Stimulated activated CD4-positive, alpha-beta T cell treated with anti-CD3 and anti-CD28 coated beads, Interleukin-2, amount 100 ng/mL, for 24 hours (primary cell): ENCODE measurements at places on chromosomes 6 and 20.

DNA sequence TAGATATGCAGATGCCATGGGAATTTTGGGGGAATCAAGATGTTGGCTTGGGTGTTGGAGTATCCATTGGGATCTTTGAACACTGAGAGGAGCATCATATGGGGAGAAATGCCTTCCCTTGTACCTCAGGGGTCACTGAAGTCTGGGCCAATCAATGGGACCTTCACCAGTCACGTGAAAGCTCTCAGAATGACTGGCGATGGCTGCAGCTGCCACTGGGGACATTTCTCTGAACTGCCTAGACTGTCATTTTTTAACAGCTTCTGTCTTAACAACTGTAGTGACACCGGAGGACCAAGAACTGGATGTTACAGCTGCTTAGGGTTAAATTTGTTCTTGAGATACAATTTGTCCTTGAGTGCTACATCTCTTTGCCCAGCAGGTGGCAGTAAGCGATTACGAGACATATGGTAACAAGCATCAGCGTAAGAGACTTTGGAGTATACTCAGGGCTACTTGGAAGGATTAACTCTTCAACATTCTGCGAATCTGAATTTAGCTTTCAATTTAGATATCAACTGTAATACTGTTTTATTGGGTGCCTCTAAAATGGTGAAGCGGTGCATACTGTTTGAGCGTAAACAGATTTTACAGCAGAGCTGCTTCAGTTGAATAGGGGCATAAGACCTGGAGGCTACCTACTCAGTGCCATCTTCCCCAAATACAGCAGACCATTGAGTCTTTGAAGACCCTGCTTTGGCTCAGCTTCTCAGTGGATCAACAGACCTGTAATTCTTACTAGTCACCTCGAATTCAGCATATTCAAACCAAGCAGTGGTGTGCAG lies 36.0 kb downstream of the CCN2 start:
- DNase-seq, result peak; percentile 58

- no peak for DNase-seq
These were observed 1.7 kb downstream of the THBS2 start for GRCh38 chr6:169251822-169252504.

DNA sequence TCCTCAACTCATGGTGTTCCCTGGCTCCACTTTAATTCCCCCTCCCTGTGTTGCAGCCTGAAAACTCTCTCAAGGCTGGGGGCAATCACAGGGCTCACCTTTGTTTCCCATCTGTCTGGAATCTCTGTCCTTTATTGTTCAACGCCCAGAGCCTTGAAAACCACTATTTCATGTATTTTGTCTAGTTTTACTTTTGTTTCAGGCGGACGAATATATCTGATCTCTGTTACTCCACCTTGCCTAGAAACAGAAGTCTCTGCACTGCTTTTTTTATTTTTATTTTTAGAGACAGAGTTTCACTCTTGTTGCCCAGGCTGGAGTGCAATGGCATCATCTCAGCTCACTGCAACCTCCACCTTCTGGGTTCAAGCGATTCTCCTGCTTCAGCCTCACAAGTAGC lies 27.6 kb downstream of the PLAGL2 start:
- DNase-seq, result no peak

- DNase-seq, result no peak
These were observed 16.6 kb upstream of the FBXO9 start for GRCh38 chr6:53048431-53049195.

GRCh38 chr6:93746892-93747291 lies 327.5 kb upstream of the EPHA7 start:
- DNase-seq, result no peak

DNA sequence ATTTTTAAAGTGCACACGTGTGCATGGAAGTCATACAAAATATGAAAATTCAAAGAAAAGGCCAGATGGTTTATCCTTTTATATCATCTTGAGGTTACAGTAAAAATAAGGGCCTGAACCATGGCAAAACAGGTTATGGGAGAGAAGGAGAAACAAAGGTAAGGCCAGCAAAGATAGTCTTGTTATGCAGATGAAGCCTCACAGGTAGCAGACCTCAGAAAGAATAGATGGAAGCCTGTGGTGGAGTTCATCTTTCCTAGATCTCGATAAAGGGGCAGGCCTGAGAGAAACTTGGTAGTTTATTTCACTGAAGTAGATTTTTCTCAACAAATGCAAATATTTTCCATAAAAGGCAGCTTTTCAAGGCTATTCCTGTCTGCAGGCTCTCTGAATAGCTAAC lies 693.8 kb downstream of the KHDRBS2 start:
- no peak for DNase-seq

- DNase-seq, result no peak
These were observed 209.0 kb downstream of the TTLL2 start for GRCh38 chr6:167533851-167534250.

DNA sequence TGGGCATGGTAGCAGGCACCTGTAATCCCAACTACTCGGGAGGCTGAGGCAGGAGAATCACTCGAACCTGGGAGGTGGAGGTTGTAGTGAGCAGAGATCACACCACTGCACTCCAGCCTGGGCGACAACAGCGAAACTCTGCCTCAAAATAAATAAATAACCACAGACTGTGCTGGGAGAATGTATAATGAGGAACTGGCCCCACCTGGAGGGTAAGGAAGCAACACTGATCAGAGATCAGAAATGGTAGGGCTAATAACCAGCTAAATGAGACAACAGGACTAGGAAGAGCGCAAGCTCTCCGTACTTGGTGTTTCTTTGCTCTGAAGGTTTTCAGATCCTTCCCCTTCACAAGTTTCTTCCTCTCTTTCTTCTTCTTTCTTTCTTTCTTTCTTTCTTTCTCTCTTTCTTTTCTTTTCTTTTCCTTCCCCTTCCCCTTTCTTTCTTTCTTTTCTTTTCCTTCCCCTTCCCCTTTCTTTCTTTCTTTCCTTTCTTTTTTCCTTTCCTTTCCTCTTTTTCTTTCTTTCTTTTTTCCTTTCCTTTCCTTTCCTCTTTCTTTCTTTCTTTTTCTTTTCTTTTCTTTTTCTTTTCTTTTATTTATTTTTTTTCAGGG lies 14.6 kb downstream of the CCM2L start:
- no peak for DNase-seq

DNA sequence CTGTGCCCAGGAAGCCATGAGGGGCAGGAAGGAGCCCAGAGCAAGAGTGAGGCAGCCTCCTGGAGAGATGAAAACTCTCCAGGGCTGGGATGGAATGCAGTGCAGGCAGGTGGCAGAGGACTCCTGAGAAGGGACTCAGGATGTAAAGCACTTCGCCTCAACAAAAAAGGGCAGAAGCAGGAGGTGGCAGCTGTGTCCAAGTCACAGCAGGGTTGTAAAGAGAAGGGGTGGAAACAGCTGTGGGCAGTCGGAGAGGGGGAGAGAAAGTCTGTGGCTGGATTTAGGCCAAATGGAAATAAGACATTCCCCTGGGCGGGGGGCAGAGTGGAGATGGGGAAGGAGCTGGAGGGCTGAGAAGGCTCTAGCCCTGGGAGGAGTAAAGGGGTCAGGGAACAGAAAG lies 34.9 kb downstream of the CYP21A2 start:
- DNase-seq, result no peak

DNA sequence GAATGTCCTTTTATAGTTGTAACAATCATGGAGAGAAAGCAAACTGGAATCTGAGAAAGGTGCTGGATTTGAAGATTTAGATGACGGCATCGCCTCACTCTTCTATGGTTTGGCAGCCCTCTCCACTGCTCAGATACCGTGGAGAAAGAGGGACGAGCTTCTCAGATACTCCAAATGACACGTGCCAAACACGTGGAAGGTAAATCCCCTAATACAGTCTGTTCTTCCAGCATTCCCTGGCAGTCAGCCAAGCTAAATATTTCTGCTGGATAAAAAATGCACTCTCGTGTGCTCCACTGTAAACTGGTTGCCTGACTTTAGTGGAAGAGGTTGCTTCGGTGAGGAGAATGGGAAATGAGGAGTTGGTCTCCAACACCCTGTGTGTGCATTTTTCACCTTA lies 16.7 kb upstream of the PRDM1 start:
- DNase-seq, result no peak

GRCh38 chr6:90372450-90372849 lies 75.8 kb upstream of the BACH2 start:
- no peak for DNase-seq

DNA sequence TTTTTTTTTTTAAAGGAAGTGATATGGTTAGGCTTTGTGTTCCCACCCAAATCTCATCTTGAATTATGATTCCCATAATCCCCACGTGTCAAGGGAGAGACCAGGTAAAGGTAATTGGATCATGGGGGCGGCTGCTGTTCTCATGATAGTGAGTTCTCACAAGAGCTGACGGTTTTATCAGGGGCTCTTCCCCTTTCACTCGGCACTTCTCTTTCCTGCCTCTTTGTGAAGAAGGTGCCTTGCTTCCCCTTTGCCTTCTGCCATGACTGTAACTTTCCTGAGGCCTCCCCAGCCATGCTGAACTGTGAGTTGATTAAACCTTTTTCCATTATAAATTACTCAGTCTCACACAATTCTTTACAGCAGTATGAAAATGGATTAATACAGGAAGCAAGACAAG lies 64.3 kb downstream of the ZFP64 start:
- no peak for DNase-seq

DNA sequence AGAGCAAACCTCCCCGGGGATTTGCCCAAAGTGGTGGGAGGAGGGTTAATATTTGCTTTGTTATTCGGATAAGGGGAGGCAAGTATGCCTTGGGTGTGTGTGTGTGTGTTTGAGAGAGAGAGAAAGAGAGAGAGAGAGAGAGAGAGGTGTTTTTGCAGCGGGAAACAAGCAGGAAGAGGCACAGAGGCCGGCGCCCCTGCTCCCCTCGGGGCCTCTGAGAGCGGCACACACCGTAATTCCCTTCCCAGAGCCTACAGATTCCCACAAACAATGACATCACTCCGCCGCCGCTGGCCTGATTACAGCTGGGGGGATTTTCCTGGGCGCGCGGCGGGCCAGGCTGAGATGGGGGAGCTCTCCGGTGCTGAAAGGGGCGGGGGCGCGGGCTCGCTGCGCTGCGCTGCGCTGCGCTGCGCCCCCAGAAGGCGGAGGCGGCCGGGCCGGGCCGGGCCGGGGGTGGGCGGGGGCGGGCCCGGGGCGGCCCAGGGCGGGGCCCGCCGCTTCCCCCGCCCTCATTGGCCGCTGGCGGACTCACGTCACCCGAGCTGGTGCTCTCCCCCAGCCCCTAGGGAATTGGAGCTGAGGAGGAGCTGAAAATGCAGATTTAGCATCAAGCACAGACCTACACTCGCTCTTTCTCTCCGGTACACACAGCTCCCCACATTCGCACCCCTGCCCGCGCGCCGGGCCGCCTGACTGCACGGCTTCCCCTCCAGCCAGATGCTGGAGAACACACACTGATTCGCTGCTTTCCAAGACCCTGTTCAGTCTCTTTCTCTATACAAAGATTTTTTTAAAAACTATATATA lies at the start of gene PCSK2:
PCSK2 (plus strand) TSS at position 631 of the 809 bp plus-strand sequence. CDS start 266 bp downstream, outside the sequence.
- no peak for DNase-seq

GRCh38 chr20:46206025-46206424 lies 87.9 kb downstream of the CD40 start:
- DNase-seq, result no peak

GRCh38 chr6:76026101-76026500 lies 46.4 kb downstream of the IMPG1 start:
- peak; percentile 5 for DNase-seq

DNA sequence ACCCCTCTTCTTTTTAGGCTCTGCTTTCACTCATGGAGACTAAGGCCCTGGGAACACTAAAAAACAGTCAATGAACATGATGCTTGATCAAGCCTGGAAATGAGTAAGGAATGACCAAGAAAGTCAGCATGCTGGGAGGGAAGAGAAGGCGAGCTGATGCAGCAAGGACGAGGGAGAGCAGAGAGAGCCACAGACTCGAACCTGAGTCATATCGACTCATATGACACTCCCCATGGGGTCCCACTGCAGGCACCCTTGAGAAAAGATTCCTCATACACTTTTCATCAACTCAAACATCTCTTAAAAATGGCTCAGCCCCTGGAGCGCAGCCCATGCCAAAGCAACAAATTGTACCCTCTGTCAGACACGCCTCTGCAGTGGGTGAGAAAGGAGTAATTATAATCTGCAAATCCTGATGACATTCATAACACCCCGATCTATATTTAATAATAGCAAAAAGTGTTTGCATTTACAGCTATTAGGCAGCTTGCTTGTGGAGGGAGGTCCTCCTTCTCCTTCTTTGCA lies 127.2 kb downstream of the F13A1 start:
- no peak for DNase-seq

GRCh38 chr6:56638760-56639159 lies 3.9 kb downstream of the DST start:
- DNase-seq, result no peak
